ENCODE measurements at places on chromosomes 7 and 10.

DNA sequence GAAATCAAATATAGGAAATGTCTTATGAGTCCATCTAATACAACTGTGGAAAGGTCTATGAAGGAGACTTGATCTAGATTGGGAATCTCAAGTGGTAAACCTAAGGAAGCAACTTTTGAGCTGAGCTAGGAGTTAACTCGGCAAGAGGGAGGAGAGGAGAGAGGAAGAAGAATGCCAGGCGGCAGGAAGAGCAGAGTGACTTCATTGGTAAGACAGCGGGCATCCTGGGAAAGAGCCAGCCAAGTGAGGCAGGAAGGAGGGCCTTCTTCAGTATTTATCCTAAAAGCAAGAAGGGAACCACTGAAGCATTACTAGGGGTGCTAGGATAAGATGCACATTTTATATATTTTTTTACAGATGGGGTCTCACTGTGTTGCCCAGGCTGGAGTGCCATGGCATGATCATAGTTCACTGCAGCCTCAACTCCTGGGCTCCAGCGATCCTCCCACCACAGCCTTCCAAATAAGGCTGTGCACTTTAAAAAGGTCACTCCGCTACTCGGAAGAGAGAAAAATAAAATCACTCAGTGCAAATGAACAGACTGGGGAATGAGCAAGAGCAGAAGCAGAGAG, 2.0 kb downstream of the BCL7B start:
- DNase-seq = no peak

DNA sequence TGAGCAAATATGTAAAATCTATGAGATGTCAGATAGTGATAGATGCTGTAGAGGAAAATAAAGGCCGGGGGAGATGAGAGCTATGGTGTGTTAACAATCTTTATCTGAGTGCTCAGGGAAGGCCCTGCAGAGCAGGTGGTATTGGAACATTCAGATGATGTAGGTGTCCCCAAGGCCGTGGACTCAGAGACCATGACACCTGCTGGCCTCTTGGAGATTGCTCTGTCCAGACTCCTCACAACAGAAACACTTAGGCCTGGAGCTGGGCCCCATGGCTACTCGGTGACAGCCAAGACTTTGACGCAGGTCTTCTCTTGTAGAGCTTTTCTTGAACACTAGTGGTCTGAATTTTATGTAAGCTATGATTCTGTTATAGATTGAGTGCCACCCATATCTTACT, 13.3 kb downstream of the AKR1E2 start:
- DNase-seq = no peak

DNA sequence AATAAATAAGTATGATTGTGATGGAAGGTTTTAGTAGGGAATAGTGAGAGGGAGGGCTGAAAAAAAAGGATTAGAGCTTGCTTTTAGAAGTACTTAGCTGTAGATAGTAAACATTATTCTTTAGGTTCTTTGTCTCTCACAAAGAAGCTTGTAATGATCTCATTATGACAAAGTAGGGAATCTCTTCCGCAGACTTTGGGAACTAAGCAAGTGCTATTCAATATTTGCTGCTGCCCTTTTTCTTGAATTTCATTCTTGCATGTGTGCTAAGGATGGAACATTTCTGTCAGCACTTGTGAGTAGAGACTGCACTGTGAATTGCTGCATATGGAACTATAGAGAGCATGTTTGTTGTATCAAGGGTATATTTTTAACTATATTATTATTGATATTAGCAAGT, 173.4 kb downstream of the ST7 start:
- DNase-seq = no peak

- DNase-seq = no peak
Measured at GRCh38 chr7:115235075-115235474, 313.2 kb downstream of the MDFIC start.

GRCh38 chr7:100013328-100013676, 2.1 kb upstream of the ZKSCAN1 start:
- DNase-seq = peak; percentile 31

- DNase-seq = no peak
Measured at GRCh38 chr7:150383710-150384397, 4.7 kb downstream of the ZNF775 start.

GRCh38 chr7:79182283-79182682, 271.2 kb downstream of the MAGI2 start:
- DNase-seq = no peak

GRCh38 chr7:117403737-117404136, 23.6 kb downstream of the ASZ1 start:
- no peak for DNase-seq

- no peak for DNase-seq
Measured at GRCh38 chr7:51158742-51159445, 157.7 kb downstream of the COBL start.

DNA sequence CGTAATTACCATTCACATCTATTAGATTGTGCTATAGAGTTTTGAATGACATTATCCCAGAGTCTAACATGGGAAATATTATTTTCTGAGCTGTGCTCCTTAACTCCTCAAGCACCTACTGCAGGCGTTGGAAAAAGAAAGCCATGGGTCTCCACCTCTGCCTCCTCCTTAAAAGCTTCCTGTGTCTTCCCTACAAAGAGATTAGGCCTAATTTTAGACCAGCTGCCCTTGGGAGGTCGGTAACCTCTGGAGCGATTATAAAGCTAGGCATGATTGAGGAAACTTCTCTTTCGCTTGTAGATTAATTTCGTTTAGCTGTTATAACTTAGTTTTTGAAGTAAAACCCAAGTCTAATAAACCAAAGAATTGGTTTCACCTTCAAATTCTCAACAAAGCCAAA, 75.2 kb downstream of the PLXDC2 start:
- DNase-seq = no peak

DNA sequence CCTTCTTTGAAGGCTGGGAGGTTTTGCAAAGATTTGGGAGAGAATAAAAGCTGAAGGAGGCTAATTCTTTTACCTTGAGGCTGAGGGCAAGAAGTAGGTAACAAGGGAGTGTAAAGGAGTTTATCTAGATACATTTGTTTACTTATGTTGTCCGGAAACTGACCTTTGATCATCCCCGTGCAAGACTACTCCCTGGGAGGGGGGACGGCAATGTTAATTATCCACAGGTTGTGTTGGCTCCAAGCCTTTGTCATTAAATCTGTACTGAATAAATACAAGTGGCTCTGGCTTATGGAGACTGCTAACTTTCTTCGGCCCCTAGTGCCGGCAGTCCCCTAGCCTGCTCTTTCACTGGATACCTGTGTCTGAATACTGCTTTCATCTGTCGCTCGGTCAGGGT, 1250.6 kb upstream of the LRRTM3 start:
- DNase-seq = no peak

- no peak for DNase-seq
Measured at GRCh38 chr7:158828133-158829020, 932 bp downstream of the ESYT2 start.

GRCh38 chr7:75771224-75771623, 787 bp downstream of the CCL26 start:
- no peak for DNase-seq

DNA sequence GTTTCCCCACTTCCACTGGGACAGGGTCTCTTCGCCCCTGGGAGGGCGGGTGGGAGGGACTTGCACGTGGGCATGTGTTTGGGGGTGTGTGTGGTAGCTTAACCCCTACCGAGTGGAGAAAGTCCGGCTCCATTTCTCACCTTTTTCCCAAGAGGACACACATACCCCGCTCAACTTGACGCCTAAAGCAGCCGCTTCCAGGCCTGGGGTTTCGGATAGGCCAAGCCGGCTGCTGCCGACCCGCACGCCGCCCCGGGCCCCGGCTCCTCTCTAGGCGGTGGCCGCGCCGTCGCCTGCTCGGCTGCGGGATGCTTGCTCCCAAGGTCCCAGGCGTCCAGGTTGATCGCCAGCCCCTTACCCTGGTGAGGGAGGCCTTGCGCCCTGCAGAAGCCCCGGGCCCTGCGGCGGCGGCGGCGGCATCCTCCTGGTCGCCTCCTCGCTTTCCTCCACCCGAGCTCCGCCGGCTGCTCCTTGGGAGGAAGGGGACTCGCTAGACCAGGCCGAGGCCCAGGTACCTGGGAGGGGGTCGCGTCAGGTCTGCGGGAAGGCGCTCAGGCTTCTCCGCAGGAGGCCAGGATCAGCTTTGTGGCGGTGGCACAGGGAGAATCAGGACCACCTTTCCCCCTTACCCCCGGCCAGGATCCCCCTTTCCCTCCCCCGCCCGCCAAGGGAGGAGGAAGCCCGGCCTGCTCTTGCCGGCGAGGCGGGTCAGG, 3.2 kb upstream of the GATA3 start:
- no peak for DNase-seq

- no peak for DNase-seq
Measured at GRCh38 chr7:46195934-46196333, 274.9 kb upstream of the IGFBP3 start.

DNA sequence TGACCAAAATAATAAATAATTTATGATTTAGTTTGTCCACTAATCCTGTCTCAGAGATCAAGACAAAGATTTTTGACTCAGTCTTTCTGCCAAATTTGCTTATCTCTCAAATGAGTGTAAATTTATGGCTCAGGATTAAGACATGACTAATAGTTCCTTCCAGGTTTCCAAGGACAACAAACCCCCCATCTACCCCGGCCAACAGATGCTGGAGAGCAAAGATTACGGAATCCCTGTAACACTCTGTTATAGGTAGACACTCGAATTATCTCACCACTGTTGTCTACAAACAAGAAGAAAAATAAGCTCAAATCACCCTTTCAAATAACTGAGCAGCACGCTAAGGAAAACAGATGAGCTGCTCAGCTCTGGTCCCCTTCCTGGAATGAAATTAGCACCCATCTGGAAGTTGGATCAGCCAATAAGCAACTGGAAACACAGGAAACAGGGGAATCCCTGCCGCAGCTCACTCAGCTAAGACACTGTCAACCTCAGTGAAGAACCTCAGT, 56.8 kb upstream of the SVIL start:
- no peak for DNase-seq

GRCh38 chr7:16412274-16413254, 8.8 kb downstream of the CRPPA start:
- DNase-seq = no peak

GRCh38 chr7:47474937-47475879, 106.7 kb downstream of the TNS3 start:
- no peak for DNase-seq

GRCh38 chr10:132065491-132066105, at the start of gene JAKMIP3:
Gene JAKMIP3 (plus strand): TSS chr10:132065946. CDS start chr10:132104809, 38,863 bp downstream.
- no peak for DNase-seq

GRCh38 chr10:17671307-17671706, 27.4 kb downstream of the STAM start:
- no peak for DNase-seq
